SHP77 treated with DMSO at 0.1 percent for 48 hours (cell line): ENCODE measurements at places on chromosomes 7 and 10.

- no peak for DNase-seq
Observed at GRCh38 chr7:129550693-129551360, 48.5 kb downstream of the SMKR1 start.

DNA sequence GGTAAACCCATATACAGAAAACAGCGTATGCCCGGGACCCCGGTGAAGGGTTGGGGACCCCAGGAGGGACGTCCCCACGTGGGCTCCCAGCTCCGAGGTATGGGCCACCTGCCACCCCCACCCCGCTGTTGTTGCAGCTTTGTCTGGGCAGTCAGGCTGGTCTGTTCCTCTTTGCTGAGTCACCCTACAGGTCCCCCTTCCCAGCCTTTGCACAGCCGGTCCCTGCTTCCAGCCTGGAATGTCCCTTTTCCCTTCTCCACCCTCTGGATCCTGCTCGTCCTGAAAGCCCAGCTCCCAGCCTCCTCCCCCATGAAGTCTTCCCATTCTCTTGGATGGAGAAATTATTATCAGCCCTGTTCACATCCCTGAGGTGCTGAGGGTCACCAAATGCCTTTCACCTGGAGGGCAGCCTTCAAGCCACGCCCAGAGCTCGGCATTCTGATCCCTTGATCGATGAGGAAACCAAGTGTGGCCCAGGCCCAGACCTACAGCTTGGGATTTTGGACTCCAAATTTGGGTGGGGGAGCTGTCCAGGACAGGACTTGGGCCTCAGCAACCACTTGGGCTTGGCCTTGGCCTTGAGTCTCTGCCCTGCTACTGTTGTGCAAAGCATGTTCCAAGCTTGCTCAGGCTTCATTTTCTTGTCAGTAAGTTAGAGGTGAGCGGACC, 2.6 kb downstream of the CLDN4 start:
- peak; percentile 12 for DNase-seq

GRCh38 chr10:98463976-98464754, 17.4 kb upstream of the HPS1 start:
- DNase-seq = no peak

DNA sequence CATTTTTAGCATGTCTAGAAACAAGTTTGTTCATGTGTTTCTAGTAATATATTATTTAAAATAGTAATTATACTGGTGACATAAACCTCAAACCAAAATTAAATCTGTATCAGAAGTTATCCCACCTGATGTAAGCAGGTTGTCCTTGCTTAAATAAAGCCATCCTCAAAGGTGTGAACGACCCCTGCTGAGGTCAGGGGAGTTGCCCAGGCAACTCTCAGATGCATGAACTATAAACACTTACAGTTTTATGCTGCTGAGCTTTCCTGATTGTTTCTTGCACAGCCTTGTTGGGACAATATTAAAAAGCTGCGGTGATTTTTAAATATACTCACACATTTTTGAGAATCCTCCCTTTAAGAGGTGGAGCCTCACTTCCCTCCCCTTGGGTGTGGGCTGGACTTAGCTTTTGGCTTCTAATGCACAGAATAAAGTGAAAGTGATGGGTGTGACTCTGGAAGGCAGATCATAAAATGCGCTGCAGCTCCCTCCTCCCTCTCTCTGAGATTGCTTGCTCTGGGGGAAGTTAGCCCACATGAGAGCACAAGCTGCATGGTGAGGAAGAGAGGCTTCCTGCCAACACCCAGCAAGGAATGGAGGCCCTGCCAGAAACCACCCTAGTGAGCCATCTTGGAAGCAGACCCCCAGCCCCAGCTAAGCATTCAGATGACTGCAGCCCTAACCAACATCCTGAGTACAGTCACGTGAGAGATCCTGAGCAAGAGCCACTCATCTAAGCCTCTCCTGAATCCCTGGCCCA, 152.7 kb downstream of the SKIDA1 start:
- no peak for DNase-seq

DNA sequence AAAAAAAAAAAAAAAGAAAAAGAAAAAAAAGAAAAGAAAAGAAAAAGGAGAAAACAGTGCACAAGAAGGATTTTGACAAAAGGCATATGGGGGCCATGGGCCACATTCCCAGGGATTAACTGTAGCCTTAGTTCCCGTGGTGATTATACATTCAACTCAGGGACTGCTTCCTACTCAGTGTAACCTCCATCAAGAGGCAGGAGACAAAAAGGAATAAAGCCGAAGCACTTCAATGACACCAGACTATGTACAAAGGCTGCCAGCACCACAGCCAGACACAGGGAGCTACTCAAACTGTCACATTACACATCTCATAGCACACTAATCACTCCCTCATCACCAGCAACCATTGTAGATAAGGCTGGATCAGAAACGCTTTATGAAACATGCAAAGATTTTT, 5.1 kb upstream of the PMPCB start:
- no peak for DNase-seq

- DNase-seq = no peak
Observed at GRCh38 chr7:122212754-122213153, 68.7 kb upstream of the AASS start.

GRCh38 chr7:141191277-141191676, 117.4 kb downstream of the TMEM178B start:
- DNase-seq = no peak

- no peak for DNase-seq
Observed at GRCh38 chr10:75532253-75532924, 101.0 kb downstream of the LRMDA start.

GRCh38 chr7:67391168-67391567, 394.5 kb downstream of the TYW1 start:
- DNase-seq = no peak

GRCh38 chr7:2843711-2844152, 376 bp downstream of the GNA12 start:
- DNase-seq = no peak

GRCh38 chr10:60666221-60666620, 112.1 kb upstream of the CDK1 start:
- DNase-seq = no peak

DNA sequence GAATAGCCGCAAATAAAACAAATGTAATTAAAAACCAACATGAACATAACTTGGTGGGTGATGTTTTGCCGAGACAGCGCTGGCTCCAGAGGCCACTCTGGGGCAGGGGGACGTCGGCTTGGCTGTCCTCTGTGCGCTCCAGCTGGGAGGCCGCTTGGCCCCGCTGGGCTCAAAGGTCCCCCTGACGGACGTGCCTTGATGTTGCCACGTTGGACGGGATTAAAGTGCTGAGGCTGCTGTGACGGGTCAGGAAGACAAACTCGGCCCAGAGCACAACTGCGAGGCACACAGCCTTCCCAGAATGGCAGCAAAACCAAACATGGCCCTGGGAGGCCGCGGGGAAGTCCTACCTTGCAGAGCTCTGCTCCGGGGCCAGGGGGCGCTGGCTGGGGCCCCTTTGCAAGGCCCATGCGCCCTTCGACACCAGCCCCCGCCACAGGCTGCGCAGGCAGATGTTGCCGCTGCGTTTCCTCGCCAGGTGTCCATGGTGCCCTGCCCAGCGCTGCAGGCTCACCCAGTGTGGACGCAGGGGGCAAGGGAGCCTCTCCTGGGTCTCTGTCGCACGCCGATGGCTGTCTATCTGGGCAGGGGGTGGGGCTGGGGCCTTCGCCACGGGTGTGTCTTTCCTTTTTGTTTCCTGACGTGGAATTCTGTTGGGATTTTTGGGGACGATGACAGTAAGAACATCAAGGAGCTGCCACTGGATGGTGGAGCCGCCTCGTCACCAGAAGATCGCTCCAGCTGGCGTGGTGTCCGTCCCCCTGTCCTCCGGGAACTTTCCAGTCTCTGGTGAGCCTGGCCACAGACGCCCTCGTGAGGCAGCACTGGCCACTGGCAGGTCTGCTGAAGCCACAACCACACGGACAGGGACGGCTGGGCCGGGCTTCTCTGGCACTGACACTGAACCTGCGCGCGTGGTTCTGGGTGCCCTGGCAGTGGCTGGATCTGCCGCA, 99.6 kb upstream of the DIP2C start:
- DNase-seq = peak; percentile 64

DNA sequence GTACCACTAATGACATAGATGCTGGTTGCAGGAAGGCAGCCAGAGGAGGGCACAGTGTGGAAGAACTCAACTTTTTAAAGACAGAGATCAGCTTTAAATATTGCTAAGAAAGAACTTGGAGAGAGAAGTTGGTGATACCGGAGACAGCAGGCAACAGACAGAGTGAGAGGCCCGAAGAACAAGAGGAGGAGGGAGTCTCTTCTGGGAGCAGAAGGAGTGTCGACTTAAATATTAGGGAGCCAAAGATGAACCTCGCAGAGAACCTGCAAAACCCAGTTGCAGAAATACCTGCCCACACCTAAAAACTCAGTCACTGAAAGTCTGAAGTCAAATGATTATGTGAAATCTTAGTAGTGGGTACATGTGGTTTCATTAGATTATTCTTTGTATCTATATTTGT, 3.4 kb upstream of the WDR86 start:
- DNase-seq = no peak

DNA sequence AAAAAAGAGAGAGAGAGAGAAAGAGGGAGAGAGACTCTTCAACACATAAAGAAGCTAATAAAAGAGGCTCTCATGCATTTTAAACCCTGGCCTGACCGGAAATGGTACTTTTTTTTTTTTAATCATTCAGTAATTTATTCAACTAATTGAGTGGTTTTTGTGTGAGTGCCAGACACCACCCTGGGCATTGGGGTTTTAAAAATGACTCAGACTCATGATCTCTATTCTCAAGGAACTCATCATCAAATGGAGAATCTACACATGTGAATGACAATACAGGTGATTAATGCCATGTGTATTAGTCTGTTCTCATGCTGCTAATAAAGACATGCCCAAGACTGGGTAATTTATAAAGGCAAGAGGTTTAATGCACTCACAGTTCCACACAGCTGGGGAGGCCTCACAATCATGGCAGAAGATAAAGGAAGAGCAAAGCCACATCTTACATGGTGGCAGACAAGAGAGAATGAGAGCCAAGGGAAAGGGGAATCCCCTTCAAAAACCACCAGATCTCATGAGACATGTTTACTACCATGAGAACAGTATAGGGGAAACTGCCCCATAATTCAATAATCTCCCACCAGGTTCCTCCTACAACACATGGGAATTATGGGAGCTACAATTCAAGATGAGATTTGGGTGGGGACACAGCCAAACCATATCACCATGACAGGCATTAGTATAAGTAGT, 158.5 kb upstream of the AUTS2 start:
- DNase-seq = no peak

- DNase-seq = no peak
Observed at GRCh38 chr7:73539709-73540108, 17.6 kb upstream of the BAZ1B start.

DNA sequence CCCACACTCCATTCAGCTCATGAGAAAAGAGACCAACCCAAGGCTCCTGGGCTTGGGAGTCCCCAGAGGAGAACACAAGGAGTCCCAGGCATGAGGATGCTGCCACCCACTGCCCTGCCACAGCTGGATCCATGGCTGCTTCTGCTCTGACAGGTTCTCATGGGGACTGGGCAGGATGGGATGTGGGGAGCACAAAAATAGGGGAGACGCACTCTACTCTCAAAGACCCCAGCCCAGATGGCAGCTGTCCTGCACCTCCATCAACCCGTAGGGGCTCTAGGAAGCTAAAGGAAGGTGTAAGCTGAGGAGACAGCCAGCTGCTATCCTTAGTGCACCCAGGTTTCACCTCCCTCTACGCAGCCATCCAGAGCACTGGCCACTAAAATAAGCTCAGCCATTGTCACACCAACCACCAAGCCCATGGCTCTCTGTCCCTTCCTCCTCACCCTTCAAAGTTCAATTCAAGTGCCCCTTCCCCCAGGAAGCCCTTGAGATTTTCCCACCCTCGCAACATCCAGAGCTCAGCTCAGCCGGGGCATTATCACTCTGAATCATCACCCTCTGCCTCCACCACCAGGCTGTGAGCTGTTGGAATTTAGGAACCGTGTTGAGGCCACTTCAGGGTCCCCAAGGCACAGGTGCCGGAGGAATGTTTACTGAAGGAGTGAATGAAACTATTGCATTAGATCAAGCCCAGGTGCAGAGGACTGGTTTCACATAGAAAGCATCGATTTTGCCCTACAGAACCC, 142.1 kb downstream of the GRID1 start:
- DNase-seq = no peak

DNA sequence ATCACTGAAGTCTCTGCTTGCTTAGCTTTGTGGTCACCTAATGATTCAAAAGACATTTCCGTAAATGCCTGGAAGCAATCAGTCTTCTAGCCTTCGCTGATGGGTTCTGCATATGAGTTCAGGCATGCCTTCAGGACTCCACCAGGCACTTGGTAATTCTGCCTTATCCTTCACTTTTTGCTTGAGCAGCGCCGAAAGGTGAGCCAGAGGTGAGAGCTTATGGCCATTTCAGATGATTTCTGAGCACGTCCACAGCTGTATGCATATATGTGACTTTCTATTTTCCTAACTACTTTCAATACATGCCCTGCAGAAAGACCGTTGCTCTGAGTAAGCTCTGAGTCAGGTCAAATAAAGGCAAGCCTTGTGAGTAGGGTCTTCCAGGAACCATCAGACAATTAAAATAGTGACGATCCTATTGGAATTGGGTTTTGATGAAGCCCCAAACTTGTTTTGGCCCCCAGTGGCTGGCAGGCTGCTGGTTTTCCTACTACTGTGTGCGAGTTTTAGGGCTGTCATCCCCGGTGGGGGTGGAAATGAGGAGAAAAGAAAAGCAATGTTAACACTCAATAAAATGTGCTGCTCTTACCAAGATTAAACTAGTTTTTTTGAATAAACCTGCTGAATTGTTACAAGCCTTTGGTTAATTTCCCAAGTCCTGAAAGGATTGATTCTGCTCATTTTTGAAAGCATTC, 154.4 kb upstream of the AKR1E2 start:
- DNase-seq = no peak

DNA sequence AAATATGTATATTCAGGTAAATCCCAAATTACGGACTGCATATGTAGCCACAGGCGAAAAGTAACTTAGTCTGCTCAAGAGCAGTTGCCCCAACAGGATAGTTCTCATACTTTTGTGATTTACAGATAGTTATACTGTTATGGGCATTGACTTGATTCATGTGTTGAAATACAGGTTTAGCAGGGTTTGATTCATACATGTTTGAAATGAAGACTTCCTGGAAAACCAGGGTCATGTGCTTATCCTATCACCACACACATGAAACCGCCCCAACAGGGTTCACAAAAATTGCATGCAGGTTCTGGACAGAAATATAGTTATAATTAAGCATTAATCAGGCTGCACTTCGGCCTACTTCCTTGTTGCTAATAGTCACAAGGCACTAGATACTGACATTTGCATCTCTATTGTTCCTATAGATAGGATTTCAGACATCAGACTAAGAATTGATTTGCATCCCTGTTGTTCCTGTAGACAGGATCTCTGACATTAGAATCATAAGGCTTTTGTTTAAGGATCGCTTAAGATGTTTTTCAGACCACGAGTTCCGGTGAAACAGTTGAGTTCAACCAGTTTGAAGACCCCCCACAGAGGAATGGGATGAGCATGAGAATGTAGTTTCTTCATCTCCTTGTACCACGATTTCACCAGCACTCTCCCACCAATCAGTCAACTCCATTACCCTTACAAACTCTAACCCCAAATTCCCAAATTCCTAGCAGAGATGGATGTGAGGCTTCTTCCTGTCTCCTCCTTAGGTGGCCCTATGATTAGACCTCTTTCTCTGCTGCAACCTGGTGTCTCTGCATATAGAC, 2.0 kb upstream of the ZNF398 start:
- no peak for DNase-seq

- no peak for DNase-seq
Observed at GRCh38 chr7:49320083-49320482, 395.7 kb downstream of the CDC14C start.

GRCh38 chr7:155656891-155657290, 12.4 kb downstream of the RBM33 start:
- DNase-seq = no peak

GRCh38 chr10:22912763-22913384, 15.0 kb upstream of the ARMC3 start:
- no peak for DNase-seq

GRCh38 chr10:73156054-73156453, 11.8 kb downstream of the ECD start:
- DNase-seq = no peak
